ENCODE measurements at places on chromosomes 2 and 18.

DNA sequence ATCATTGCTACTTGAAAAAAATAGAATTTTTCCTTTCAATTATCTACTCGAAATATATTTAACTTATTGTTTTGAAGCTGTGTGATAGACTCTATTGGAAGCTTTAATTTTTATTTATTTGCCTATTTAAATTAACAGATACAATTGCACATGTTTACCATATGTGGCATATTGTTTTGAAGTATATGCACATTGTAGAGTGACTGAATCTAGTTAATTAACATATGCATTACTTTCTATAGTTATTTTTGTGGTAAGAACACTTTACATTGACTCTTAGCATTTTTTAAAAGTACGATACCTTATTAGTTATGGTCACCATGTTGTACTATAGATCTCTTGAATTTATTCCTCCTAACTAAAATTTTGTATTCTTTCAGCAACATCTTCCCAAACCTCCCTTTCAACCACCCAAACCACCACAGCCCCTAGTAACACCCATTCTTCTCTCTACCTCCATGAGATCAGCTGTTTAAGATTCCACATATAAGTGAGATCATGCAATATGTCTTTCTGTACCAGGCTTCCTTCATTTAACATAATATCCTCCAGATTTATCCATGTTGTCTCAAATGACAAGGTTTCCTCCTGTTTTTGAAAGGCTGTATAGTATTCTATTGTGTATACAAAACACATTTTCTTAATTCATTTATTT is 58.5 kb upstream of the SPHKAP start:
- no peak for DNase-seq

GRCh38 chr2:107418708-107419107 is 408.0 kb upstream of the RGPD4 start:
- DNase-seq, result no peak

DNA sequence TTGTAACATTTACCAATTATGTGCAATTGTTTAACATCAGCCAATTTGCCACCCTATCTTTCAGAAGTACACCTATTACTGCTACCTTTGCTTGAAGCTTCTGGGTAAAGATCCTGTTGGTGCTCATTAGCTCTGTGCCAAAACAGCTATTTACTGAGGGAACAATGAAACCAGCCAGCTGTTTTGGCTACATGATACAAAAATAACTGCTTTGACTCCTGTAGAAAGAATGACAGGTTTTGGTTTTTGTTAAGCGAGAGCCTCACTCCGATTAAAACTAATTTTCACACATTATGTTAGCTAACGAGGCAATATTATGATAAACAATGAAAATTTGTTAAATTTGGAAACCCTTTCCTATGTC is 907.0 kb downstream of the EPHA4 start:
- no peak for DNase-seq

GRCh38 chr2:149738767-149739166 is 151.2 kb upstream of the MMADHC start:
- DNase-seq, result no peak

- no peak for DNase-seq
Measured at GRCh38 chr2:238422285-238422684, 4.4 kb upstream of the ASB1 start.

GRCh38 chr2:20365249-20365817 is 14.7 kb upstream of the PUM2 start:
- no peak for DNase-seq

- no peak for DNase-seq
Measured at GRCh38 chr2:57758686-57759085, 287.9 kb upstream of the VRK2 start.

GRCh38 chr2:208982831-208983230 is 441.0 kb upstream of the MAP2 start:
- no peak for DNase-seq

GRCh38 chr2:181471783-181472182 is 14.6 kb downstream of the ITGA4 start:
- no peak for DNase-seq

- DNase-seq, result no peak
Measured at GRCh38 chr2:206352571-206352970, 78.1 kb downstream of the ZDBF2 start.

DNA sequence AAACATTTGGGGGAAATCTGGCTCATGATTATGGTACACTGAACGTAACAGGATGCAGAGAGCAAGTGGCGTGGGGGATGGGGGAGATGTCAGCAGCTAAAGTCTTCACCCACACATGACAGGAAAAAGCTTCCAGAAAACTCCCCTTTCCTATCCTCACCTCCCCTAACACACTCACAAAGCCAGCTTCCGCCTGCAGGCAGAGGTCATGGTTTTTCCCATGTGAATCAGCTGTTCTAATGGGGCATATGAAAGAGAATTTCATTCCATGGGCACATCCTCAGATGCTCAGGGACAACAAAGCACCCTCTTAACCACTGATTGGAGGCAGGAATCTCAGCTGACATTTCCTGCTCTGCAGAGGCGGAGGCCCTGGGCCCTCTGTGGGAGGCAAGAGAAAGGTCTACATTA is 129.1 kb downstream of the TSN start:
- DNase-seq, result no peak

GRCh38 chr18:69123421-69123820 is 277.3 kb upstream of the DOK6 start:
- DNase-seq, result no peak

- DNase-seq, result no peak
Measured at GRCh38 chr2:154457286-154457685, 241.2 kb upstream of the KCNJ3 start.

- peak; percentile 89 for DNase-seq
Measured at GRCh38 chr2:241354668-241355658, 1.1 kb upstream of the FARP2 start.

GRCh38 chr2:88307817-88308216 is 137.7 kb downstream of the THNSL2 start:
- no peak for DNase-seq

DNA sequence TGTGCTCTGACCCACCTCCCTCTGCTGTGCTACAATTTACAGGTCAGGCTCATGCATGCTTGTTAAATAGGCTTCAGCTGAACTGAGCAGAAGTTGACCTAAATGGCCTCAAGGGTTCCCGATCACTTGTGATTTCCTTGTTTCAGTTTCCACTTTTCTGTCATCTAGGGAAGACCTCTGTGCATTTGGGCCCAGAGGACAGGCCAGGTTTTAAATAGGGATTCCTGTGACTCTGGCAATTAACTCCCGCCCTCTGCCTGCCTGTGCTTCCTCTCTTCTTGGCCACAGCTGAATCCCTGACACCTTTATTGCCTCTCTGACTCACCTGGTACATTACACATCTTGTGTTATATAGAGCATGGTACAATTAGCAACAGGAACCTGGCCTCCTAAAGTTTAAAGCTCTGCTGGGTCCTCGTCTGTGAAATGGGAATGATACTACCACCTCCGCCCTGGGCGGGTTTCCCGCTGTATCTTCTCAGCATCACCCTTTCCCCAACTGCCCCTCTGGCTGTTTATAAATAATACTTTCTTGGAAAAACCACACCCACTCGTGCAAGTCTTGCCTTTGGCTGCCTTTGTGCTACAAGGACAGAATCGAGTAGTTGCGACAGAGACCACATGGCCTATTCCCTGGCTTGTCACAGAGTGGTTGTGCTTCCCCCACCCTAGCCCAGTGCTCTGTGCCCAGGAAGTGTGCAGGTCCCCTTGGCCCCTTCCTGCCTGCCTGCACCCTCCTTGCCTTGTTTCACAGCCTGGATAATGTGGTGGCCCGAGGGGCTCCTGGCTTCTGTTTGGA is 7.9 kb downstream of the CABLES1 start:
- no peak for DNase-seq

- no peak for DNase-seq
Measured at GRCh38 chr2:191230174-191230573, 15.0 kb upstream of the MYO1B start.

DNA sequence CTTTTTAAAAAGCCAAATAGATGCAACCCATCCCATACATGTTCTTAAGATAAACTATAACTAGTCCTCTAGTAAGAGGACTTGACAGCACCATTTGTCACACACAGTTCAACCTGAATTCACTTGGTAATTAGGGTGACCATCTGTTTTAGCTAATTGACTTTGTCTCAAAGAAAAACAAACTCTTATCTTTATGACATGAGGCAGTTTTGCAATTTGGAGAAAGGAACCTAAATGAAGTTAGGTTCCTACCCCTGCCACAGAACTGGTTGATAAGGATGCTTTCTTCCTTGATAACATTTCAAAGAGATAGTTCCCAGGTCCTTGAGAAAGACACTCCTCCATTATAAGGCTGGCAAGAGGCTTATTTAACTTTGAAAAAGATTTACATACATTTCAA is 57.4 kb upstream of the LRRTM1 start:
- no peak for DNase-seq

GRCh38 chr18:55236150-55236931 is 277.1 kb upstream of the CCDC68 start:
- DNase-seq, result no peak

GRCh38 chr2:178304333-178304732 is 110.0 kb downstream of the OSBPL6 start:
- no peak for DNase-seq

DNA sequence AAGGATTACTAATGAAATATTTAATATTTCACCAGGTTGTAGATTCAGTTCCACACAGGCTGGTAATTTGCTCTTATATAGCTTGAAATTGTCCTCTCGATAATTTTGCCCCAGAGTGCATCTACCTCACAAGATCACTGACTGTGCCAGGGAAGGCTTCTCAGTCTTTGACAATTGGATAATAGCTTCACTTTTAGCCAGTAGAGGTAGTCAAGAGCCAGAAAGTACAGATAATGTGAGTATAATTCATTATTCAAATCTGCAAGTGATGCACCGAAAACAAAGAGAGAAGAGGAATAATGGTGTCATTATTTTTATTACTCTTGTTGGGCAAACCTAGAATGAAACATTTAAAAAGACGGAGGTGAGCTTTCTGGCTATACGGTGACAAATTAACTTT is 292.8 kb downstream of the EN1 start:
- no peak for DNase-seq

DNA sequence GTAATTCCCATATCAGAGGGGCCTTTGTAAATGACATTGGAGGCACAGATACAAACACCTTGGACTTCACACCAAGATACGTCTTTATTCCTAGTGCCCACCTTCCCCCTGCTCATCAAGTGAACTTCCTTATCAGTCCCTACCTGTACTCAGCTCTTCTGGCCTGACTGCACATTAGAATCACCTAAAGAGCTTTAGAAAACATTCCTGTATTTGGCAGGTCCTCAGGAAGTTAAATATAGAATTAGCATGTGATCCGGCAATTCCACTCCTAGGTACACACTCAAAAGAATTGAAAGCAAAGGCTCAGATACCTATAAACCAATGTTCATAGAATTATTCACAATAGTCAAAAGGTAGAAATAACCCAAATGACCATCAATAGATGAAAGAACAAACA is 46.6 kb downstream of the ALK start:
- no peak for DNase-seq

DNA sequence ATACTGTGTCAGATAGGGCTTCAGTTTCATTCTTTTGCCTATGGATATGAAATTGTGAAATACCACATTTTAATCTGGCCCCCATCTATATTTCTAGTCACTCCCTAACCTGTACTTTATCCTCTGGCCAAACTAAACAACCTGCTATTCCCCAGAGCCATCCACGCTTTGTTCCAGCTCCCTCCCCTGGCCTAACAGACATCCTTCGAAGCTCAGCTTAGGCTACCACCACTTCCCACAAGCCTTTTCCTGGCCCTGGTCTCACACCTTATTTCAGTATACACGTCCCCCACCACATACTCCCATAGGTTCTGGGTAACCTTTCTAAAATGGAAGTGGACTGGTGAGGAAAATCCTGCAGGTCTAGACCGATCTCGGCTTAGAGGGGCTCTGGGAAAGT is 55.4 kb downstream of the MAP4K3 start:
- DNase-seq, result no peak

DNA sequence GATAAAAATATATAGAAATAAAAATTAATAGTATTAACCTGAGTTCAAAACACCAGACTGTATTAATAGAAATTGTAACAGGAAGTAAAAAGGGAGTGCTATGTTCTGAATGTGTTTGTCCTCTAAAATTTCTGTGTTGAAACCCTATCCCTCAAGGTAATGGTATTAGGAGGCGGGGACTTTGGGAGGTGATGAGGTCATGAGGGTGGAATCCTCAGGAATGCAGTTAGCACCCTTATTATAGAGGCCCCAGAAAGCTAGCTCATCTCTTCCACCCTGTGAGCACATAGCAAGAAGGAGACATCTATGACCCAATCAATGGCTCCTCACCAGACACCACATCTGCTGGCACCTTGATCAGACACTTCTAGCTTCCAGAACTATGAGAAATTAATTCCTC is 124.5 kb downstream of the CMPK2 start:
- no peak for DNase-seq

GRCh38 chr2:230348787-230349186 is 21.8 kb downstream of the SP140L start:
- DNase-seq, result no peak

- no peak for DNase-seq
Measured at GRCh38 chr2:201972621-201973255, 60.9 kb upstream of the FZD7 start.

DNA sequence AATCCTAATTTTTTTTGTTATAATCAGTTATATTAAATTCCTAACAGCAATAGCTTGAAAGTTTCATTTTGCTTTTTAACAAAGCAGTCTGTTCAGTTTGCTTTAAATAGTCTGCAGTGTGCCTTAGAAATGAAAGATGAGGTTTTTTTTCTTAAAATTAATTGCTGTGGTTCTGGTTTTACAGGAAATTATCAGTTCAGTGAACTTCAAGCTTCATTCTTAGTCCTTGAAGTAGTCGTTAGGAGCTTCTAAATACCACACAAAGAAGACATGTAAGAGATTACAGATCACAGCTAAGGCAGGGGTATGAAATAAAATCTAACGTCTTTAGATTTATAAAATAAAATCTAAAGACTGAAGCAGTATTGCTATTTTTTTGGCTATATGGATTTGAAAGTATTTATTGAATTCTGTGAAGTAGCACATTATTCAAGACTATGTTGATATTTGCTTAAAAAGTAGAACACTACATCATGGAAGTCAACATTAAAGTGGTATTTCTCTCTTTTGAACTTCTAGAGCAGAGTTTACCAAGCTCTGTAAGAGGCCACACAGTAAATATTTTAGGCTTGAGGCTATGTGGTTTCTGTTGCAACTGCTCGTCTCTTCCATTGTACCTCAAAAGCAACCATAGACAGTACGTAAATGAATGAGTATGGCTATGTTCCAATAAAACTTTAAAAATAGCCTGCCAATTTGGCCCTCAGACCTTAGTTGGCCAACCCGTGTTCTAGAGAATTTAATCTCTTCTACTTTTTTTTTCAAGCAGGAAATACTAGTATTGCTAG is 81.5 kb upstream of the STON1 start:
- DNase-seq, result peak; percentile 22

DNA sequence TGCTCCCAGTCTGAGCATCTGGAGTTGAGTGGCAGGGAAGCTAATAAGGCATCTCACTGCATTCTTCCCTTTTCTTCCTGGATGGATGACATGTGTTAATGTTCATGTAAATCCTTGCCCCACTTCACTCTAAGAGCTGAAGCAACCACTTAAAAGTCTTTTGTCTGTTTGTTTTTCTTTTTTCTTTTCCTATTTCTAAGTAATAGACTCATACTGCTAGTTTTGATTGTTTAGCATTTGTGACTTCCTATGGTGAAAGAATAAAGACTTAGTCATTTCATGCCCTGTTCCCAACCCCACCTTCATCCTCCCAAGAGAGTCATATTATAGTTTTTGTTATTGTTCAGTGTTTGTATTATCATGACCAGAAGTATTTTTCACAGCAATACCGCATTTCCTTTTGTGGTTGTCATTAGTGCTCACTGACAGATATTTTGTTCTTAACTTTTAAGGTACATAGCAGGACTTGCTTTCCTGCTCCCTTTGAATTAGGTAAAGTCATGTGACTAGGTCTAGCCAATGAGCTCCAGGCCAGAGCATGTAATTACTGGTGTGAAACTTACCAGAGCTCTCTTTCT is 18.1 kb upstream of the SPP2 start:
- no peak for DNase-seq

Measured in prostate gland (tissue), 2 donors.